ENCODE measurements at places on chromosomes 3 and 15.
A peak's percentile ranks its signal among the peaks of the same experiment; 100 is the strongest.

- DNase-seq, result no peak
These were observed 67.0 kb downstream of the PEAK1 start for GRCh38 chr15:77352887-77353286.

GRCh38 chr15:51492528-51492927 is 130.0 kb downstream of the DMXL2 start:
- DNase-seq, result no peak

DNA sequence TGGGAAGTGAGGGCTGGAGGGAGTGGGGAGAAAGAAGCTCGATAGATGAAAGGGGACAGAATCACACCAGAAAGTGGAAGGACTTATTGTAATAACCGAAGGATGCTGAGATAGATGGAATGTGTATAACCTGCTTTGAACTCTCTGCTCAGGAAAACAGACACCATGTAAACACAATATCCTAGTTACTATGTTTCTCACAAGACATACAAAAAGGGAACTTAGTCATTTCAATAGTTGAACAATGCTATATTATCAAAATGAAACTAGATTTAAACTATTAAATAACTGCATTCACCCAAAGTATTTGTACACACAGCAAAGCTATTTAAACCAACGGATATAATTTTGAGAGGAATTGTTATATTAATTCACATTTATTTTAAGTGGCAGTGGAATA is 108.3 kb upstream of the GADL1 start:
- DNase-seq, result no peak

GRCh38 chr15:73573572-73573971 is 59.6 kb downstream of the NPTN start:
- no peak for DNase-seq

DNA sequence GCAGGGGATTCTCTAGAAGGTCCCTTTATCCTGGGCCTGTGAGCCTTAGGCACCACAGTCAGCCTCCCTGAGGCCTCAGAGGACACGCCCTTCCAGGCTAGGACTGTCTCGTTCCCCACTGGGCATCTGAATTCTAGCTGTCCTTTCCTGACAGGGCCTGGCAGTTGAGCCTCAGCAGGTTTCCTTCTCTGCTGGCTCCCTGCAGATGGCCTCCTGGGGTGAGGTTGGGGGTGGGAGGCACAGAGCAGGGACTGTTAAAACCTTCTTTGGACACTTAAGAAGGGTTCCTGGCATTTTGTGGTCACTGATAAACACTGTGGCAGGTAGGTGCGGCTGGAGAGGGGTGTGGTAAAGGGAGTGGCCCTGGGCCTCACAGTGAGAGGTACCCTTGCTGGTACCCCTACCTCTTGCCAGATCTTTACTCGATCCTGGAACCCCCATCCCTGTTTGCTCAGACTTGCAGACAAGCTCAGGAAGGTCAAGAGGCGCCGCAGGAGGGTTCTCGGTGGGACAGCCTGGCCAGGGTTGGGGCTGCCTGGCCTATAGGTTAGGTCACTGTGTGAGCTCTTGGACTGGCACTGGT is 8.5 kb downstream of the CLK3 start:
- no peak for DNase-seq

DNA sequence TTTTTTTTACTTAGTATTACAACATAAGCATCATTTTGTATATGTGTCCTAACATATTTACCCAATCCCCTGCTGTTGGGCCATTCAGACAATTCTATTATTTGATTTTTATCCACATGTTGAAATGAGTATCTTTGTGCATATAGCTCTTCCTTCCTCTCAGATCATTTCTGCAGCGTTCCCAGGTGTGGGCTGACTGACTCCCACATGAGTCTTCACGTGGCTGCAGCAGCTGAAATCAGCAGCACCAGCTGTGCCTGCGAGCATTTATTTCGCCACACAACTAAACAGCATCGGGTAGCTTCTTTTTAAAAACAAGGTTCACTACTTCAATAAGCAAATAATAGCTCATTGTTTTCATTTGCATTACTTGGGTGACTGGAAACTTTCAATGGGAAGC is 44.5 kb upstream of the PDE8A start:
- DNase-seq, result no peak

- DNase-seq, result no peak
These were observed 61.3 kb downstream of the ABHD2 start for GRCh38 chr15:89149501-89150101.

DNA sequence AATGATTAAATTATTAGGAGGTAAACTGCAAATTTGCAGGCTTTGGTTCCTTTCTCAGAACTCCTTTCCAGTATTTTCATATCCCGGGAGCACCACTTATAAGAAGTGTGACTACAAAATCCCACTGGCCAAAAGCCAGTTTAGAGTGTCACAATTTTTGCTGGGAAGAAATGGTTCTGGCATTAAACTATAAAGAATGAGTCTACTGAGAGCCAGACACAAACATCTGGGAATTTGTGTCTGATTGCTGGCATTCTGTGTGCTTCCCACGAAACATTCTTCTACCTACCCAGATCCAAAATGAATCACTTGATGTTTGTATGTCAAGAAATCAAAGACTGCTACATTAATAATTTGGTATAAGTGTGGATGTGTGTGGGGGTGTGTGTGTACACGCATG is 82.8 kb downstream of the DUT start:
- DNase-seq, result no peak

DNA sequence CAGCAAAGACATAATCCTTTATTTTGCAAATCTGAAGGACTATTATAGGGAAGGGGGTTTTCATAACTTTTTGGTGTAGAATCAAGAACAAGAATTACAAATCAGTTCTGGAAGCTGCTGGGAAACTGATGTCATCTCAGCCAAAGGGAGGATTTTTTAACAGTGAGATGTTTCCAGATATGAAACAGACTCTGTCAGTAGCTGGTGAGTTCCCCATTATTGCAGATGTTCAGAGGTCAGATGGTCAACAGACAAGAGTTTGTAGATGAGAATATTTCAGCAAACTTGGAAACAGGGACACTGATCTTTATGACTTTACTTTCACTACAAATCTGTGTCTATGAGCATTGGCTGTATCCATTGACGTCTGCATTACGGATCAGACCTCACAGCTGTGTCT is 71.9 kb upstream of the LPP start:
- DNase-seq, result no peak

GRCh38 chr15:50871832-50872231 is 36.7 kb upstream of the AP4E1 start:
- no peak for DNase-seq

DNA sequence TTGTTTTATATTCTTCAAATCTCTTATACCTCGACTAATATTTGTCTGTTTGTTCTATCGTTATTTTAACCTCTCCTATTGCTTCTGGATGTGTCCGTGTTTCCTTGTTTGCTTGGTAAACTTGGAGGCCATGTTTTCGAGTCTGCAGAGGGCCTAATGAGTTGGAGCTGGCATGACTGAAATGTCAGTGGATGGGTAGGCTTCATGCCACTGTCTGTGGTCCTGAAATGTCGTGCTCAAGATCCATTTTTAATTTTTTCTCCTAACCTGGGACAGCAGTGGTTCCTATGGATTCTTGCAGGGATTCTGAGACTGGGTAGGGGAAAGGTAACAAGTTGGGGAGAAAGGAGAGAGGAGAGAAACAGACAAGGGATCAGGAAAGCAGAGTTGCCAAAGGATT is 18.8 kb upstream of the GASK1A start:
- DNase-seq, result no peak

DNA sequence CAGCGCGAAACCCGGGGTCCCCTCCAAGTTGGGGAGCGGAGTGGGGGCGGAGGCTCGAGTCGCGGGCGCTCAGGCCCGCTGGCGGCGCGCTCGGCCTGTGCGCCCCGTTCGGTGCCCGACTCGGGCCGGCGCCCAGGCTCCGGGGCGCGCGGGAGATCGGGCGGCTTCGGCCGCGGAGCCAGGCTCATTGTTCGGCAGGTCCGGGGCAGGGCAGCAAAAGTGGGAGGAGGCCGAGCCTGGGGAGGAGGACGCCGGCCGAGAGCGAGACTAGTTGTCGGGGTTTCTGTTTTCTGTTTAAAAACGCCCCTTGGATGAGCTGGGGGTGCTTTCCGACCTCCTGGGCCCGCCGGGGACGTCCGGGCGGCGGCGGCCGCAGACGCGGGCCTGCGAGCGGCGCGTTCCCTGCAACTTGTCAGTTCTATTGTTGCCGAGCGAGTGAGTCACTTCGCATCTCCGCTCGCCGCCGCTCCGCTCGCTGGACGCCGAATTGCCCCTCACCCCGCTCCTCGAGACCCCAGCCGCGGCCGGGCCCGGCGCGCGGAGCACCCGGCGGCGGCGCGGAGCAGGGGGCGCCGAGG is 676 bp downstream of the TCF12 start:
- peak; percentile 42 for DNase-seq

- DNase-seq, result no peak
These were observed 48.2 kb upstream of the STAC start for GRCh38 chr3:36332139-36332538.

GRCh38 chr3:195078891-195079440 is 192.0 kb downstream of the XXYLT1 start:
- no peak for DNase-seq

DNA sequence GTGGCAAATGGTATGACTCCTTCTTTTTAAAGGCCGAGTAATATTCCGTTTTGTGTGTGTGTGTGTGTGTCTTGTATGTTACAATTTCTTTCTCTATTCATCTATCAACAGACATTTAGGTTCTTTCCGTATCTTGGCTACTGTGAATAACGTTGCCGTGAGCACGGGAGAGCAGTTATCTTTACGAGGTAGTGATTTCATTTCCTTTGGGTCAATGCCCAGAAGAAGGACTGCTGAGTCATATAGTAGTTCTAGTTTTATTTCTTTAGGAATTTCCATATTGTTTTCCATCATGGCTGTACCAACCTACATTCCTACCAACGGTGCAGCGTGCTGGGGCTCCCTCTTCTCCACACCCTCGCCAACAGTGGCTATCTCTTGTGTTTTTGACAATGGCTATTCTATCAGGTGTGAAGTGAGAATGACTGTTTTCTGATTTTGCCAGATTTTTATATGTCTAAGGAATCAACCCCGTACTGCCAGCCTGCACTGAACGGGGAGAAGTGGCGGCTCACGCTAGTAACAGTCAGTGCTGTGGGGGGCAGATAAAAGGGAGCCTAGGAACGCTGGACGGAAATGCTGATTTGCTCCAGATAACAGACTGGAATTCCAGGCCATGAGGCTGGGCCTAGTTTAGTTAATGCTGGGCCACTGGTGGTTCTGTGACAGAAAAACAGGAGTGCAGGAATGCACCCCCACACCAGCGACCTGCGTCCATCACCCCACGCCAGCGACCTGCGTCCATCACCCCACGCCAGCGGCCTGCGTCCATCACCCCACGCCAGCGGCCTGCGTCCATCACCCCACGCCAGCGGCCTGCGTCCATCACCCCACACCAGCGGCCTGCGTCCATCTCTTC is 168.1 kb downstream of the XXYLT1 start:
- DNase-seq, result no peak

Measured in CD4-positive, alpha-beta T cell (primary cell).